ENCODE measurements at places on chromosomes 13 and 19.

DNA sequence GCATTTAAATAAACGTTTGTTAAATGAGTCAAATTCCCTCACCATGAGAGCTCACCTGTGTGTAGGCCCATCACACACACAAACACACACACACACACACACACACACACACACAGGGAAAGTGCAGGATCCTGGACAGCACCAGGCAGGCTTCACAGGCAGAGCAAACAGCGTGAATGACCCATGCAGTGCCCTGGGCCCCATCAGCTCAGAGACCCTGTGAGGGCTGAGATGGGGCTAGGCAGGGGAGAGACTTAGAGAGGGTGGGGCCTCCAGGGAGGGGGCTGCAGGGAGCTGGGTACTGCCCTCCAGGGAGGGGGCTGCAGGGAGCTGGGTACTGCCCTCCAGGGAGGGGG is 8.5 kb upstream of the CEACAM5 start:
- no peak for DNase-seq

DNA sequence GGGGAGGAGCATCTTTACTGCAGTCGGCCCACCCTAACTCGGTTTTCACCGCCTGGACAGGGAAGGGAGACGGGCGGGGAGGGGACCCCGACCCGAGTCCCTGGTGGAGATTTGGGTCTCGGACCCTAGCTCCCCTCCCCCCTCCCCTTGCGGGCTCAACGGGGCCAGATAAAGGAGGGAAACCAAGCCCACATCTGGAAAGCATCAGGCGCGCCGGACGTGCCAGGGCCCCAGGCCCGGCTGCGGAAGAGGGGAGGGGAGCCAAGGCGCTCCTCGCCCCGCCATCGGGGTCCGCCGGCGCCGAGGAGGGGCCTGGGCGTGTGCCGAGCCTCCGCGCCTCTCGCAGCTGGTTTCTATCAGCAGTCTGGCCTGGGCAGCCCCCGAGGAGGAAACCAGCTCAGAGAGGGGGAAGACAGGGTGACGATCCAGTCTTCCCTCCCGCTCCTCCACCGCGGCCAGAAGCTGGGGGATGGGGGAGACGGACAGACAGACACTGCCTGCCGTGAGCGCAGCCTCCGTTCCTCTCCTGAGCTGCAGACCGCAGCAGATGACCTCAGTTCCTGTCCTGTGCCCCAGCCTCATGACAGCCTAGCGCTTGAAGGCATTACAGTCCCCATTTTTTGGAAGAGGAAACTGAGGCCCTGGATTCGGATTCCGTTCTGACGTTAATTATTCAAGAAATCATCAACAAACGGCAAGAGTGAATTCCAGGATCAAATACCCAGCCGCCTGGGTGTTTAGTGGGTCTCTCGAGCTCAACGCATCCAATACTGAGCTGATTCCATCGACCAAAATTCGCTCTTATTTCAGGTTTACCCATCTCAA is 3.6 kb upstream of the GNG8 start:
- peak; percentile 90 for DNase-seq

DNA sequence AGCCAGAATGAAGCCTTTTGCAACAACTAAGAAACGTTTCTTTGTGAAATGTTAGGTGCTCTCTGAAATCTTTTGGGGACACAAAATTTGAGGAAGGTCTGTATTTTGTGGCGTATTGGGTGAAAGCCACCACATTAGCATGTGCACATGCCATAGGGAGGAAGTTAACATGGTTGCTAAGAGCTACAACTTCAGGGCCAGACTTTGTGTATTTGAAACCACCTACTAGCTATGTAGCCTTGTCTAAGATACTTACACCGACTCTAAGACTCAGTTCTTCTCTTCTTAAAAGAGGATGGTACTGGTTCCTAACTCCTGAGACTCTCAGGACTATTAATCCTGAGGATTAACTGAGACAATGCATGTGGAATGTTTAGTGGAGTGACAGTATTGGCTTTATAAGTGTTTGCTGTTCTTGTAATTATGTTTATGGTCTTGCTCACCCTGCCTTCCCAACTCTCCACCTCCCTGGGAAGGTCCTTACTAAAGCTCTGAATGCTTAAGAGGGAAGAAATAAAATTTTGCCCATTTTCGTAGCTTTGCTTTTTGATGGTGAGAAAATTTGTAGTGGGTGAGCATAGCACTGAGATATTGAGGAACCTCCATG is 15.5 kb downstream of the SERP2 start:
- no peak for DNase-seq

DNA sequence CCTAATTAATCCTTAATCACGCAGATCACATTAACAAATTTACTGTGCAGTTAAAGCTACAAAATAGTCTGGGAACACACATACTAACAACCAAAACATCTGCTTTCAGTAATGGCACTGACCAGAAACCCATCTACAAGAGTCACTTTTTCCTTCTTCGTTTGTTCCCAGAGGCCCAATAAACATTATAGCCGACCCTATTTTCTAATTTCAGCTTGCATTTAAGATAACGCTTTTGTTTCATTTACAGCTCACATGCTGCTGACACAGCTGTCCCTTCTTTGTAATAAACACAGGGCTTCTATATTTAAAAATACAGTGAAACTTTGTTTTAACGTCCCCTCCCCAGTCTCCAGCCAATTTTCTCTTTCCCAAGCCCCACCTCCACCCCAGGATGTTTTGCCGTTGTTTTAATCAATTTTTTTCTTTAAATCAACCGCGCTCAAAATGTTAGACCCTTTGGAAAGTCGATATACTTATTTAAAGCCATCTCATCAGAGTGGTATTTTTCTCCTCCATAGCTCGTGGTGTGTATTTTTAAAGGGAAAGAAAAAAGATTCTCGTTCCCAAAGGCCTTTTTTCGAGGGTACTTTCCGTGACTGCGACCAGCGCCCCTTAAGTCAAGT is 1.7 kb upstream of the WBP4 start:
- DNase-seq, result no peak

DNA sequence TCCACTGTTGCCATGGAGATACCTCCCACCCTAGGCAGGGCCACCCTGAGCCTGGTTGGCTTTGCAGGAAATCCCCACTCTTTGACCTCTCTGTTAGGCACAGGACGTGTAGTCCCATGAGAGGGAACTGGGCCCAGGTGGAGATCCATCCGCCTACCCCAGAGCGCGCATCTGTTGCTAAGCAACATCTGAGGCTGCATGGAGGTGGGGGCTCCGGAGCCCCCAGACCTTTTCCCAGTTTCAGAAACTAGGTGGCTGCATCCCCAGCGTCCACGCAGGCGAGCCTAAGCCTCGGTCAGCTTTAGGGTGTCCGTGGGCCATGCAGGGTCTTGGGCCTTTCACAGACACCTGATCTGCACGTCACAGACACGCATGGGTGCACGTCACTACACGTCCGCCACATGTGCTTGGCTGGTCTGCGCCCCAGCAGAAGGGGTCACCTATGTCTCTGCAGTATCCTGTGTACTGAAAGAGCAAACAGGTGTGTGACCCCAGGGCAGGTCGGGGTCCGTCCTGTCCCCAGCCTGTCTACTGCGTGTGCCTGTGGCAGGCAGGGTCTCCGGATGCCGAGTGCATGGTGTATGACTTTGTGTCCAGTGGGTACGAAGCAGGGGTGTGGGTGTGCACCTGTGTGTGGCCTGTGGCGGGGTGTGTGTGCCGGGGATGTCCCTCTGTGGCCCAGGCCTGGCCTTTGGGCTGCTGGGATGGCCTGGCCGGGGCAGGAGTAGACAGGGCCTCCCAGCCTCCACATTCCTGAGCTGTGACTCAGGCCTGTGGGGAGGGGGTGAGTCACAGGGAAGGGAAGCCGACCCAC is 4.1 kb upstream of the CIRBP start:
- DNase-seq, result peak; percentile 47

DNA sequence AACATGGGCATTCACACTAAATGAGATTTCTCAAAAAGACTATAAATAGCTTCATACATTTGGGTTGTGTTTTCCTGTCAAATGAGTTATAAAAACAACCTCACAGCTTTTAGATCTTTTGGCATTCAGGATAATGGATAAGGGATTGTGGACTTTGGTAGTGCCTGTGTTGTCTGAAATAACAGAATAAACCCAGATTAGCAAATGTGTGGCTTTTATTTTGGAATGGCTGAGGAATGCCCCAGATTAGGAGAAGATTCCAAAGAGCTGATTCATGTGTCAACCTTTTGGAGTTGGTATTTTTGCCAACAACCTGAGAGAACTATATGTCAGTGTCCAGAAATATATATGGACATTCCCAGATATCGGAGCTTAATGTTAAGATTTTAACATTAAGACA is 164.7 kb downstream of the MTUS2 start:
- no peak for DNase-seq

DNA sequence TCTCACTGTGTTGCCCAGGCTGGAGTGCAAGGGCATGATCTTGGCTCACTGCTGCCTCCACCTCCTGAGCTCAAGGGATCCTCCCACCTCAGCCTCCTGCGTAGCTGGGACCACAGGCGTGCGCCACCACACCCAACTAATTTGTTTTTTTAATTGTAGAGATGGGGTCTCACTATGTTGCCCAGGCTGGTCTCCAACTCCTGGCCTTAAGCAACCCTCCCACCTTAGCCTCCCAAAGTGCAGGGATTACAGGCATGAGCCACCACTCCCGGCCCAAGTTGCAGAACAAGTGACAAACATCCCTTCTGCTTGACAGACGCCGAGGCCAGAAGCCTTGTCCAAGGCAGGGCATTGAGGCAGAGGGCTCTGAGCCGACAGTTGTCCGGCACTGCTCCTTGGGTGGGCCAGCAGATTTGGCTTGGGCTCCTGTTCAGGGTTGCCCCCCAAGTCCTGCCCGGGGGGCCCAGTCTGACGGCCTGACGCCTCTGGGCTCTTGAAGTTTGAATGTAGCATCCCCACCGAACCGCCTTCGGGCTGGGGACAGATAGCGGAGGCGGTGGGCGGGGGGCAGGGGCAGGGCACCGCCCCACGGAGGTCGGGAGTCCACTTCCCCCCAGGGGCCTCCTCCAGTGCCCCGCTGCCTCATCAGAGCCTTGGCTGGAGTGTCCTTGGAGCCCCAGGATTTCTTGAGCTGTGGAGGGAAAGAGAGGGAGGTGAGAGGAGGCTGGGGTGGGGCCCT is 5.7 kb upstream of the SPACA4 start:
- DNase-seq, result peak; percentile 33

- peak; percentile 76 for DNase-seq
Observed at GRCh38 chr19:7515645-7516151, at the start of gene ZNF358. Gene ZNF358 (plus strand): TSS chr19:7516103. CDS start chr19:7519243, 3,140 bp downstream.

- peak; percentile 75 for DNase-seq
Observed at GRCh38 chr13:91398413-91399188, at the start of gene GPC5. Gene GPC5 (plus strand): TSS chr13:91398621.

- no peak for DNase-seq
Observed at GRCh38 chr19:45231891-45232290, 13.3 kb downstream of the EXOC3L2 start.

DNA sequence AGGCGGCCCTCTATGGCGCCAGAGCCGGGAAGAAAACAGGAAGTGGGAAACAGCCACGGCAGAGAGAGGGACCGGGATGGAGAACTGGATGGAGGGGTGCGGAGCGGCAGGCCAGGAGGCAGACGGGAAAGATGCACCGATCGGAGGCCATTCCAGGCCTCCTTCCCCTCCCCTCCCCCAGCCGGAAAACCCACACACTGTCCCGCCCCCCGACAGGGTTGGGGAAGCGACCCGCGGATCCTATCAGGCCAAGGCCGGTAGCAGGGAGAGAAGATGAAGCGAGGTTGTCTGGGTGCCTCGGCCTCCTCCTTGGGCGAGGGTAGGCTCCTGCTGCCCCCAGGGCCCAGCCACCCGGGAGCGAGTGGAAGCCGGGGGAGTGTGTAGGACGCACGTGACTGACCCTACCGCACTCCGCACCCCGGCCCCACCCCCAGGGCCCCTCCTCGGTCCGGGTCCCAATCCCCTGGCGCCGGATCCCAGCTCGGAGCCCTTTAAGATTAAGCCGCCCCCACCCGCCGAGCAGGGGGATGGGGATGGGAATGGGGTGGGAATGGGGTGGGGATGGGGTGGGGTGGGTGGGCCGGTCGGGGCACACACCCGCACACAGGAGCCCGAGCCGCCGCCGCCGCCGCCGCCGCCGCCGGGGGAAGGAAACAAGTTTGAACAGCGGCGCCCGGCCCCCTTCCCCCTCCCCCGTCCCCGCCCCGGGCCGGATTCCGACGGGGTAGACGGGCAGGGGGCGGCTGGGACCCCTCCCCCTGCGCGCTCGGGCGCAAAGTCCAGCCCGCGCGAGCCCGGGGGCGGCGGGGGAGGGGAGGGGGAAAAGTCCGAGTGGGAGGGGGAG is 1.5 kb downstream of the ERF start:
- peak; percentile 66 for DNase-seq

GRCh38 chr13:98195054-98195791 is 18.2 kb upstream of the RNF113B start:
- no peak for DNase-seq
